Kidney glomerular epithelial cell (primary cell): ENCODE measurements at places on chromosomes 16 and 17.

GRCh38 chr17:81449351-81449750 is 54.1 kb downstream of the BAHCC1 start:
- no peak for DNase-seq

DNA sequence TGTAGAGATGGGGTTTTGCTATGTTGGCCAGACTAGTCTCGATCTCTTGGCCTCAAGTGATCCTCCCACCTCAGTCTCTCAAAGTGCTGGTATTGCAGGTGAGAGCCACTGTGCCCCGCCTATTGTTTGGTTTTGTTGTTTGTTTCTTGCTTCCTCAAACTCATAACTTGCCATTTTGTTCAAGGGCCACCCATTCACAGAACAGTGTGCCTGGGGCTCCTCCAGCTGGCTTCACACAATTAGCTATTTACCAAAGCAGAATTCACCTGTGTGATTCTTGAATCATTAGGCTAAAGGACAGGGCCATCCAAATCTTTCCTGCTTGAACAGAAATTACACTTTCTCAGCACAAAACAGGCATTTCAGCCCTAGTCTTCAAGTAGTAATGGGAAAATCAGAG is 7.2 kb downstream of the ABHD15 start:
- DNase-seq, result no peak

DNA sequence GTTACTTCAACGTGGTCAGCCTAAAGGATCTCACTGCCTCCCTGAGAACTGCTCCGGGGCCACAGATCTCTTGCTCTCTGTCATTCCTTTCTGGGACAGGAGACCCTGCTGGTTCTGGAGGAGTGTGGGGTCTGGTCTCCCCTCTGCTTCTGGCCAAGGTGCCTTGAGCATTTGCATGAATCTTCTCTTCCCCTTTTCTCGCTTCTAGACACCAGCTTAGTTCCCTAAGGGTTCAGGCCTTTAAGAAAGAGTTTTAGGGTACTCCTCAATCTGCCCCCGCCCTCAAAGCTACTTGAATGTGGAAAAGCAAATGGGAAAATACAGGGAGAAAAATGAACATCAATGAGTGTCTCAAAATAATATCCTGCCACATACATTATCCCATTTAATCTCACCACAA is 48.1 kb downstream of the WSB1 start:
- no peak for DNase-seq

DNA sequence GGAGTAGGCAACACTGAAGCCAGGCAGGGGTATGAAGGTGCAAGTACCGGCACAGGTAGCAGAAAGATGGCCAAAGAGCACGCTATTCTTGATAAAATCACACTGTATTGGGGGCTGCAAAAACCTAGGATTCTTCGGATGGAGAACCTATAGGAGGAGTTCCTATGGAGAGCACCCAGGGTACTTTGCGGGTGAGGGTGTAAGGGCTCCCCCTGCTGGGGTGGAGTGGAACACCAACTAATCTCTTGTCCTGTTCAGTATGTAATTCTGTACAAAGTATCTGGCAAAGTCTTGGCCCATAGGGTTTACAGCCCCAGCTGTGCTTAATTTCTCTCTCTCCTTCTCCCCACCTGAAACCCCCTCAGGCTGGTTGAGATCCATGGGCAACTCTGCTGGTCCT is 393.1 kb upstream of the ASIC2 start:
- no peak for DNase-seq

- no peak for DNase-seq
Observed at GRCh38 chr17:20092973-20093626, 83.9 kb downstream of the SPECC1 start.

DNA sequence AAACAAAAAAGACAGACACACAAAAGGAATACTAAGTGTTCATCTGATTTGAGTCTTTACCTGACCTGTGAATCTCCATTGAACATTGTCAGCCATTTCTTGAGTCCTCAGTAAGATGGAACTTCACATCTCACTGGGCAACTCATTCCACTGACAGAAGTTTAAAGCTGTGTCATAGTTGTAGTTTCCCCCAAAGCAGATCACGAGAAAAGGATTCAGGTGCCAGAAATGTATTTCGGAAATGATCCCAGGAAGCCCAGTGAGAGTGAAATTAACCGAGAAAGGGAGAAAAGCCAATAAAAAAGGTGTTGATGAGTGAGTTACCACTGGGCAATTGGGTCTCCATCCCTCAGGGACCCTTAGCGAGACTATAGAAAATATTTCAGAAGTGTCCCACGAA is 6.5 kb downstream of the CHD9 start:
- DNase-seq, result no peak

DNA sequence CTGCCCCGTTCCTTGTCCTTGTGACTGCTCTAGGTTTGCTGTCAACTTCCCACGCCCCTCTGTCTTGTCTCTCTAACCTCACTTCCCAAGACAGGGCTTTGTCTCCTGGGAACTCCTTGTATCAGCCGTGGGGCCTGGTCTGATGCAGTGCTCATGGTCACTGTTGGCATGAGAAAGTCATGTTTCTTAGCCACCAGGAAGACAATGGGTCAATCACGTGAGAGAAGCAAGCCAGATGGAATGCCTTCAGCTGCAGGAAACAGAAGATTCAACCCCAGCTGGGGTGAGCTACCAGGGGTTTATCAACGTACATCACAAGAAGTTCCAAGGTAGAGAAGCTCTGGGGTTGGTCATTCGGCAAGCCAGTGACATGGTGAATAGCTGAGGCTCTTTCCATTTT is 116.6 kb downstream of the IRF8 start:
- DNase-seq, result no peak

DNA sequence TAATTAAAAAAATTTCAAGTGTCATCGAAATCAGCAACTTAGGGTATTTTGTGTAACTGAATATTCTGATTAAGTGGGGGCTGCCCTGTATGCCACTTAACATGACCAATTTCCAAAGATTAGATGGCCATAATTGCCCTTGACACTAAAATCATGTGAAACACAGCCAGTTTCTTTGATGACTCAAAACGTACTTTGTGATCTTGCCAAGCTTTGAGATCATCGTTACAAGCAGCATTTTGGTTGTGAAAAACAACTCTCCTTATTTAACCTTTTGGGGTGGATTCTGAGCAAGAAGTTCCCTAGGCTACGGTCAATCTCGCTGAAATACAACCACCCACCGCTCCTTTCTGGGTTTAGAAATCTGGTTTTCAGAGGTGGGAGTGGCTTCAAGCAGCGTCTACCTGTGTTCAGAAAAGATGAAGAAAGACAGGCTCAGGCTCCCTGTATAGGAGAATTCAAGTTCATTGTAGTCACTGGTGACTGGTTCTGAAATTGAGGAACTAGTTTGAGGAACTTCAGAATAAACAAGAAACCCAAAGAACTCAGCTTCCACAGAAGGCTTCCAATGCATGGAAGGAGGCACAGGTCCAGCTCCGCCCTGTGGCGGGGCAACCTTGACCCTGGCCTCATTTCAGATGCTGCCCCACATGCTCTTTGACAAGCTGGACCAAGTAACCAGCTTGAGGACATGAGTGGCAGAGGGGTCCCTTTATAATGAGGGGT is 9.4 kb downstream of the MAP3K14 start:
- DNase-seq, result peak; percentile 41

DNA sequence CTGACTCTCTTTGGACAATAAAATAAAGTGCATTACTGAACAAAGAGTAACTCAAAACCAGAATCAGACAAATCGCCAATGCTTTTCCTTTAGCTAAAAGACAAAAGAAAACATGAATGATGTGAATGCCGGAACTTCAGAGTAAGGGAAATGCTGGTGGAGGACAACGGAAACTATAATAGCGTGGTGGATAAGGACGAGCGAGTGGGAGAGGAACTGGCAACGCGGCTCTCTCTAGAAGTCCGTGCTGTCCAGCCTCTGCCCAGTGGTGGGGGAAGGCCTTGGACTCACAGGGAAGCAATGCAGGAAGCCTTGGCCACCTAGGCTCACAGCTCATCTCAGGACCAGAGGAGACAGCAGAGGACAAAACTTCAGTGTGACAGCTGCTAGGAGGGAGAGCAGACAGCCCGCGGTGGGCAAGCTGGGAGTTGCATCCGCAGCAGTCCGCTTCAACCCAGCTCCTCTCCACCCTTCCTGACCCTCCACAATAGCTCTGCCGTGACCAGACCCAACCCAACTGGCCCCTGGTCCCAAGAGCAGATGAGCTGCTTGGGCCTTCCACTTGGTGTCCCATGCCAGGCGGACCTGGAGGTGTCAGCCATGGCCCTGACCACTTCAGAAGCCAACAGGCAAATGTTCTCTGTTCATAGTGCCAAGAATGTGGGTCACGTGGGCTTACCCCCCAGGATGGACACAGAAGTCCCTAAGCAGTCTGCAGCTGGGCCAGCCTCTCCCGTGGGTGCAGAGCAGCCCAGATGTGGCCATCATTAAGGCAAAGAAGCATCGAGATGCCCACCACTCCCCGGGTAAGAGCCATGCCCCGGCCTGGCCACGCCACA is 5.3 kb upstream of the FAAP100 start:
- DNase-seq, result no peak
